CD4-positive, alpha-beta T cell treated with Interleukin-2 at 100 ng/mL for 4 hours (primary cell): ENCODE measurements at places on chromosomes 1 and 21.

- DNase-seq = no peak
Observed at GRCh38 chr1:12629985-12630760, 12.2 kb upstream of the DHRS3 start.

GRCh38 chr21:38494703-38495102 is 3.6 kb downstream of the ERG start:
- no peak for DNase-seq

DNA sequence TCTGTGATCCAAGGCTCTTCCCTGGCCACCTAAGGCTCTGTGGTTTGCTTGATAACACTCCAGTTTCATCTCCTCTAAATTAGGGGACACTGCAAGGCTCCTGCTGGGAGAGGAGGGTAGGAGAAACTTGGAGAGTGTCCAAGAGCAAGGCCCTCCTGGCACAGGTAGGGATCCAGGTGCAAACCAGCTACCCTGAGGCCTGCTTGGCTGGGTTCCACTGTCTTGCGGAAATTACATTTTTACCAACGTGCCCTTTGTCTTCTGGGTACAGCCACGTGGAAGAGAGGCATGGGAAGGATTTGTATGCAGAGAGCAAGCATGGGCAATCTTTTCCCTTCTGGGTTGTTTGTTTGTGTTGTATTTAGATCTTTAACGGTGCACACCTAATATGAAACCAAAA is 132.5 kb downstream of the PRDM2 start:
- no peak for DNase-seq

- DNase-seq = peak; percentile 58
Observed at GRCh38 chr1:214331827-214332423, 51.0 kb downstream of the SMYD2 start.

DNA sequence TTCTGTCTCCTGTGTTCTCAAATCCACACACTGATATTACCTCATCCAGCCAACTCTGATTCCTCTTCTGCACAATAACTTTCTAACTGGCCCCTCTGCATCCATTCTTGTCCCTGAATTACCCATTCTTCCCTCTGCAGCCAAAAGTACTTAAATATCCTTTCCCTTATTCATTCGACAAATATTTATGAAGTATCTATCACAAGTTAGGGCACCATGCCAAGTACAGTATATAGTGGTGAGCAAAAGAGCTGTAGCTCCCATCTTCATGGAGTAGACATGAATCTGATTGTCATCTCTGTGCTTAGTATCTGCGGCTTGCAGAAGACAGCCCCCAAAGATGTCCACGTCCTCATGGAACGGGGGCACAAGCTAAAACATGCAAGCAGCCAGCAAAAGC is 316.8 kb downstream of the SETD4 start:
- no peak for DNase-seq

- DNase-seq = no peak
Observed at GRCh38 chr1:3373175-3373574, 81.3 kb upstream of the ARHGEF16 start.

GRCh38 chr1:43832998-43833397 is 100.6 kb upstream of the ARTN start:
- no peak for DNase-seq

DNA sequence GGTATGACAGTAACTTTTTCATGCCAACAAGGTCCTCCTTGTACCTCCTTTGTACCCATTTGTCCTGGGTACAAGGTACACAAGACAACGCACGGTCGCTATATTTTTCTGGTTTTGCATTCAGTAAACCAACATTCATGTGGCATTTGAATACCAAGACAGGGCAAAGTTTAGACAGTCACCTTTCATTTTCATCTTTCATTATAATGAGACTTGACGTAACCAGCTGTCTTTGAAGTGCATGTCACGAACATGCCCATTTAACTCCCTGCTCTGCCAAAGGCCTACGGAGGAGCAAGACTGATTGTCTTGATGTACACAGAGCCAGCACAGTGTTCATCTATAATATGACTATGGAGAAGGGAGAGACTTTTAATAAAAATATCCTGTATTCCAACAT is 91.0 kb downstream of the SETD4 start:
- DNase-seq = no peak

- no peak for DNase-seq
Observed at GRCh38 chr1:215529111-215529510, 38.0 kb upstream of the KCTD3 start.

- DNase-seq = no peak
Observed at GRCh38 chr1:21318714-21319159, 28.5 kb upstream of the ECE1 start.

GRCh38 chr1:95547005-95547404 is 313.0 kb downstream of the RWDD3 start:
- no peak for DNase-seq

DNA sequence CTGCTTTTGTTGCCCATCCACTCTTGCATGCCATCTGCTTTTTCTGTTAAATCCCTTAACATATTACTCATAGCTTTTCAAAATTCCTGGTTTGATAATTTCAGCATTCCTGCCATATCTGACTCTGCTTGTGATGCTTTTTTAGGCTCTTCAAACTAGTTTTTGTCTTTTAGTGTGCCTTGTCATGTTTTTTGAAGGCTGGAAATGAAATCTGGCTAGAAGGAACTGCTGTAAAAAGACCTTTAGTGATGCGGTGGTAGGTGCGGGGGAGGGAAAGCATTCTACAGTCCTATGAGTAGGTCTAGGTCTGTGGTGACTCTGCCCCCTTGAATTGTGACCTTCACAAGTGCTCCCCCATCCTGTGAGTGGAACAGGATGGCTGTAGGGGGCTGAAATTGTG is 15.0 kb upstream of the S100B start:
- no peak for DNase-seq

- no peak for DNase-seq
Observed at GRCh38 chr1:99731384-99731783, 35.1 kb downstream of the FRRS1 start.

GRCh38 chr1:72007312-72007711 is 275.0 kb downstream of the NEGR1 start:
- no peak for DNase-seq

GRCh38 chr1:116334015-116334547 is 39.0 kb upstream of the ATP1A1 start:
- no peak for DNase-seq

DNA sequence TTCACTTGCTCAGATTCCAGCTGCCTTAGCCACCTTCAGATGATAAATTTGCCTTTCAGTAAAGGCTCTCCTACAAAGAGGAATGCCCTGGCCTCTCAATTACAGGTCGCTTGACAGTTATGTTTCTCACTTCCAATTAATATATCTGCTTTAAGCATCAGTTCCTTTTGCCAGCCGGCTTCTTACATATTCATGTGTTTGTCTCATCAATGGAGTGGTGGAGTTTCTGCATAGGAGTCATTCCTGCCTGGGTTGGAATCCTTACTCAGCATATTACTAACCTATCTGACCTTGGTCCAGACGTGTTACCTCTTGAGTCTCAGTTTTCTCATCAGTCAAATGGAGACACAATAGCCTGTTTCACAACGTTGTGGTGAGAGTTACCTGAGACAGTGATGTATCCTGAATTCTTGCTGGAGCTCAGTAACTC is 9.4 kb upstream of the SESN2 start:
- no peak for DNase-seq

GRCh38 chr1:154891452-154891851 is 21.4 kb upstream of the KCNN3 start:
- DNase-seq = no peak

DNA sequence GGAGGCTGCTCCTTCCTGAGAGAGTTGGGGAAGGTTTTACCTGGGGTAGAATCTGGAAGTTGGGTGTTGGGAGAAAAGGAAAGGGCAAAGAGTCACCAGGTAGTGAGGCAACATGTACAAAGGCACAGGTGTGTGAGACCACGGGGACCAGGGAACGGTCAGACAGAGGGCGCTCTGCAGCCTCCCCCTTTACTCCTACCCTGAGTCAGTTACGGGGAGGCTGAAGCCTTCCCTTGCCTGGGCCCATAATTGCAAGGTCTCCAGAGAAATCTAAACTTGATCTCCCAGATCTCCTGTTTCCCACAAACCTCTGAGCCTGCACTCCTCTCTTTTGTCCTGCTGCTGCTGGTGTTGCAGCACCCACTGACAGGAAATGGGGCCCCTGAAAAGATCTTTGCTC is 22.0 kb downstream of the CCN1 start:
- no peak for DNase-seq

DNA sequence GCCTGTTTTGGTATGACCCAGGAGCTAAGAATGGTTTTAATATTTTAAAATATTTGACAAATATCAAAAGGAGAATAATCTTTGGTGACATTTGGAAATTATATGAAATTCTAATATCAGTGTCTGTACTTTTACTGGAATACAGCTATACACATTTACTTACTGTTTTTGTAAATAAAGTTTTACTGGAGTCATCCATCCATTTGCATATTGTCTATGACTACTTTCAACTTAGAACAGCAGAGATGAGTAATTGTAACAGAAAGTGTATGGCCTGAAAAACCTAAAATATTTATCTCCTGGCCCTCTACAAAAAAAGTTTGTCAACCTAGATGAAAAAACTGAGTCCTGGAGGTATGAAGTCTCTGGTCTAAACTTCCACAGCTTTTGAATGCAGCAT is 5.8 kb upstream of the MAP3K7CL start:
- DNase-seq = no peak
